ENCODE measurements at places on chromosomes 12 and 14.
A peak's percentile ranks its signal among the peaks of the same experiment; 100 is the strongest.

DNA sequence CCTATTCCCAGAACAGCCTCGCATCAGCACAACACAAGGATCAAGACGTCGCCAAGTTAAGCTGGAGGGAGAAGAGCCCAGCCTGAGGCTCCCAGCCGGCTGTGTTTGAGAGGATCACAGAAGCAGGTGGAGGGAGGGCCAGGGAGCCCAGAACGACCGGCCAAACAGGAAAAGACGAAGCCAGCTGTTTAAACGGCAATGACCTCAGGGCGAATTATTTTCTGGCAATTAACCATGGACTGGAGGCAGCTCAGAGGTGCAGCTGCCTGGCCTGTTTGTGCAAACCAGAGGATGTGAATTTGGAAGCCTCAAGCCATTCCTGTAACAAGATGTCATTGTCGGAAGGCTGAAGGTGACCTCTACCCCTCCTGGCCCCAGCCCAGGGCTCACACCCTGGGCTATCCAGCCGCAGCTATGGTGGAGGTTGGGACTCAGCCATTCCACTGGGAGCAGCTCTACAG is 175.8 kb upstream of the PRMT8 start:
- DNase-seq, result no peak

DNA sequence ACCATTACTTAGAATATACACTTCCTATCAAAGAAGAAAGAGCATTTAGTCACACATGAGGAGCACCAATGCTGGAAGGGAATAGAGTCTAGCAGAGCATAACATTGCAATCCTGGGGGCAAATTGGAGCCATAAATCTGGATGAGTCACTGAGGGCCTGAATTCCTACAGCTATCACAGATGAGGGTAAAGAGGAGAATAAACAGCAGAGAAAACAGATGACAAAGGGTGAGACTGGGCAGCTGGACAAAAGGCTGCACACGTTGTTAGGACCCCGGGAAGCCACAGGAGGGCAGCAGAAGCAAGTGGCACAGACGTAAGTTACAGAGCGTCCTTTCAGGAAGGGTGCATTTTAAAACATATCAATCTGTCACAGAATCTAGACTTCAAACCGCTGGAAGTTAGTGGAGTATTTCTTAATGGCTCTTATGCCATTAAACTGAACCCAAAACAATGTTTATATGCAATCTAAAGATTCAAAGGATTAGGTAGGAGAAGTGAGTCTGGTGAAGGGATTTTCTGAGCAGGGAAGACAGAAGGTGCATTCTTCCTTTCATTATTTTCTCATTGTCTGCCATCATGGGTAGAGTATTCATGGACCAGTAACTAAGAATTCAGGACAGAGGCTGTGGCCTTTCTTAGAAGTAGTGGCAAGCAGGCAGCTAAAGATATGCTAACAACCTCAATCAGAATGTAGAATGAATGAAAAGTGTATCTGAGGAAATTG is 159.8 kb upstream of the DAAM1 start:
- DNase-seq, result peak; percentile 93

GRCh38 chr14:64857979-64858744 is 21.5 kb downstream of the SPTB start:
- no peak for DNase-seq

GRCh38 chr12:16949871-16950667 is 344.1 kb upstream of the LMO3 start:
- DNase-seq, result no peak

- no peak for DNase-seq
Measured at GRCh38 chr12:49784756-49785409, 43.3 kb downstream of the NCKAP5L start.

DNA sequence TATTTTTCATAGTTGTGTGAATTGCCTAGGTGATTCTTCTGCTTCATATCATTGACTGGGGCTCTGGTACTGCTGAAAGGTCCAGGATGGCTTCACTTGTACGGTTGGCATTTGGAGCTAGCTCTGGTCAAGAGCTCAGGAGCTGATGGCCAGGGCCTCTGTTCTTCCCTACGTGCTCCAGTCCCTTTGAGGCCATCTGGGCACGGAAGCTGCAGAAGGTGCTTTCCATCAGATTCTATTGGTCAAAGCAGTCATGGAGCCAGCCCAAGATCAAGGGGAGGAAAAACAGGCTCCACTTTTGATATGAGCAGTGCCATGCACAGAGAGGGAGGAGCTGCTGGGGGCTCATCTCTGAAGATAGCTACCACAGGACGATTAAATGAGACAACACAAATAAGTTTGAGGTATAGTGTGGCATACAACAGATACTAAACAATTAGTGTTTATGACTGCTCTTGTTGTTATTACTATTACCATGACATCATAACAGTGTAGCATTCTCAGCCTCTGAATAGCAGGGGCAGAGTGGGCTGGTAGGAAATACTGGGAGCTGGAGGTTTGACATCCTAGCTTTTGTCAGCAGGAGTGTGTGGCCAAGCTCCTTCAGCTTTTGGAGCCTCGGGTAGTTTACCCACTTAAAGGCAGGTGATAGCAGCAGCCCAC is 10.4 kb downstream of the KRT83 start:
- DNase-seq, result no peak

- no peak for DNase-seq
Measured at GRCh38 chr14:76940021-76940760, 88.3 kb downstream of the IRF2BPL start.

- DNase-seq, result no peak
Measured at GRCh38 chr12:68414988-68415387, 82.8 kb upstream of the MDM1 start.

GRCh38 chr12:24796876-24797275 is 152.0 kb downstream of the BCAT1 start:
- no peak for DNase-seq

GRCh38 chr14:51674294-51675002 is 22.7 kb downstream of the FRMD6 start:
- DNase-seq, result no peak

- no peak for DNase-seq
Measured at GRCh38 chr12:61956545-61956944, 303.7 kb upstream of the USP15 start.

DNA sequence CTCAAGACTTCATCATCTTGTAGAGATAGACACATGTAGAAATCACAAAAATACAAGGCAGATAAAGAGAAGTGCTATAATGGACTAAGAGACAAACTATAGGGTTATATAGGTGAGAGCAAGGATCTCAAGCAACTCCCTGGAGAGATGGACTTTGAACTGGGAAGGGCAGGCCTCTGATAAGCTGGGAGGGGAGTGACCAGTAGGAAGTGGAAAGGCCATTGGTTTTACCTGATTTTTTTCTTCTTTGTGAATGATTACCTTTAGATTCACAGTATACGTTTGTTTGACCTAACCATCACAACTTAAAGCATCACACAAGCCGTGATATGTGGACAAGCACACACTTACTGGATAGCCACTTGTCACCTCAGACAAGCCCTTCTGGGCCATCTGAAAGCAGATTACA is 5.2 kb upstream of the TEP1 start:
- no peak for DNase-seq

DNA sequence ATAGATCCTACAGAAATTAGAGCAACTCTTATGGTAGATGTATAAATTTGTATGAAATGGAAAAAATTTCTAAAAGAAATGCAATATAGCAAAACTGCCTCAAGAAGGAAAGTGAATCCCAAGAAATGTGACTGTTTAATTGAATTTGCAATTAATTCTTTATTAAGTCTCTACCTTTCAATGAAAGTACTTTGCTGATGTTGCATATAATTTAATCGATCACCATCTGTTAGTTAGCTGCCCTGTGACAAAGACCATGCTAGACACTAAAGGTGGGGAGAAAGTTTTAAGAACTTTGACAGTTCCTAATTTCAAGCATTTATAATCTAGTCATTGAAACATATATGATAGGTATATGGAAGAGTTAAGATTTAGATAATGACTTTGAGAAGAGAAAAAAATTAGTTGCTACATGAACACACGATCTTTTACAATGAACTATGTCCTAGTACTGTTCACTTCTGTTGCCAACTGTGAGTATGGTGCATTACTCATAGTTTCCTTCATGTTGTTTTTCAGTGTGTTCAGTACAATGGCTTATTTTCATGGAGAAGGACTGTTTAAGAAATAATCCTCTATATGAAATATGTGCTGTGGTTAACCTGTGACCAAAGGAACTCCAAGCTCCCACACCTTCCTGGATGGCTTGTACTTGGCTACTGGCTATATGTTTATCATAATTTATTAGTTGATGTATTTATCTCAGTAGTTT is 128.4 kb downstream of the METTL25 start:
- DNase-seq, result no peak

GRCh38 chr14:41608681-41609390 is 2.2 kb downstream of the LRFN5 start:
- DNase-seq, result no peak

GRCh38 chr12:130104571-130105106 is 57.6 kb upstream of the FZD10 start:
- DNase-seq, result no peak

DNA sequence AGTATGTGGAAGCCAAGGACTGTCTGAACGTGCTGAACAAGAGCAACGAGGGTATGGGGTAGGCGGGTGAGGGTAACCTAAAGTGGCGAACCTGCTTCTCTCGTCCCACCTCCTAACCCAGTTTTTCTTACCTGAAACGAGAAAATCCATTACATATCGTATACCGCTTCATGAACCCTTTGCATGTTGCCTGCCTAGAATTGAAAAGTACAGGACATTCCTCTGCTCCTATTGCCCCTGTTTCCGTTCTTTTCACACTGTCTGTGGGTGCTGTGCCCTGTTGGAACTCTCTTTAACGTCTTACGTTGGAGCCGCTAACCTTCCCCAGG is 513 bp downstream of the PFDN5 start:
- DNase-seq, result no peak

GRCh38 chr14:65550779-65551643 is 138.5 kb downstream of the FUT8 start:
- no peak for DNase-seq

- DNase-seq, result no peak
Measured at GRCh38 chr14:97456958-97457357, 659.8 kb downstream of the VRK1 start.

GRCh38 chr12:64039281-64039871 is 182.7 kb downstream of the KICS2 start:
- DNase-seq, result no peak

DNA sequence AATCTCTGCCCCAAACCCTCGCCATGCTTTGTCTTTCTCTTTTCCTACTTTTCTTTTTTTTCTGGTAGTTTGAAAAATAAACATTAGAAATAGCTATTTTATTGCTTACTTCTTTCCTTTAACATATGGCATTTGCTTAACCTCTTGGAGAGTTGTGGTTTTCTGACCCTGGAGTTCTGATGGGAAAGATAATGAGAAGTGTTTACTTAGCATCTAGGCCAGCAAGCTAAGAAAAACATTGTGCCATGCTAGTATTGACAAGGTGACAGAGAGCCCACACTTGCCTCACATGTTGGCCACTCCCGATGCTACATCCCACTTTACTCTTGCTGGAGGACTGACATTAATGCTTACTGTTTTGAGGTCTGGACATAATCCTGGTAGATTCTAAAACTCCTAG is 886.2 kb downstream of the DIO2 start:
- DNase-seq, result no peak

GRCh38 chr12:82952946-82953345 is 266.2 kb downstream of the TMTC2 start:
- no peak for DNase-seq

DNA sequence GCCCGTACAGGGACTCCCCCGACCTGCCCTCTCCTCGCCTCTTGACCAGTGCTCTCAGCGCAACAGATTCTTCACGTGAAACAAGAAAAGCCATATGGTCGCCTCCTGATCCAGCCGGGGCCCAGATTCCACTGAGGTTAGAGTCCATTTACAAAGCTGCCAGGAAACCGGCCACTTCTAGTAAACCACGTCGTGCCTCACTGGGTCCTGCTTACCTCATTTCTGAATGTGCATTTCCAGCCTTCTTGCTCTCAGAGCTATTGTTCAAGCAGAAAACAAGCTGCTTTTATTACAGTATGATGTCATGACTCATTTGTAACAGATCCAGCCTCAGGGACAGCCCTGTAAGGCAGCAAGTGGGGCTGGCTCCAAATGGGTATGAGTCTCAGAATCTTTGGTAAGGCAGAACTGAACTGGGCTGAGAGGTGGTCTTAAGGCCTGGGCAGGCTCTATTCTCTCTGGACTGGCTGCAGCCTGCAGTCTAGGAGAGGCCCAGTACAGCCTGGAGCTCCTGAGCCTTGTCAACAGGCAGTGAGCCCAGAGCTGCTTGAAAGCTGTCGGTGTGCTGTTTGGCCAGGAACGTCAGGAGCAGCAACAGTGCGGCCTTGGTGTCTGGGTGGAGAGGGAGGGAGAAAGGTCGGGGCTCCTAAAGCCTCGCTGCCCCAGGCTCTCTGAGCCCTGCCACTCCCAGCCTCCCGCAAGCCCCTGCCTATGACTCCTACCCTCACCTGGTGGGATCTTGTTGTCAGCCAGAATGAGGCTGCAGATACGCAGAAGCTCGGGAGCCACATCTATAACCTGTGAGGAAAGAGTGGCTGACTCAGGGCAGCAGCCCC is 8.3 kb downstream of the REC8 start:
- peak; percentile 79 for DNase-seq

GRCh38 chr12:115956659-115957058 is 320.8 kb downstream of the MED13L start:
- no peak for DNase-seq

GRCh38 chr14:99529899-99530298 is 48.7 kb downstream of the CCNK start:
- DNase-seq, result no peak

DNA sequence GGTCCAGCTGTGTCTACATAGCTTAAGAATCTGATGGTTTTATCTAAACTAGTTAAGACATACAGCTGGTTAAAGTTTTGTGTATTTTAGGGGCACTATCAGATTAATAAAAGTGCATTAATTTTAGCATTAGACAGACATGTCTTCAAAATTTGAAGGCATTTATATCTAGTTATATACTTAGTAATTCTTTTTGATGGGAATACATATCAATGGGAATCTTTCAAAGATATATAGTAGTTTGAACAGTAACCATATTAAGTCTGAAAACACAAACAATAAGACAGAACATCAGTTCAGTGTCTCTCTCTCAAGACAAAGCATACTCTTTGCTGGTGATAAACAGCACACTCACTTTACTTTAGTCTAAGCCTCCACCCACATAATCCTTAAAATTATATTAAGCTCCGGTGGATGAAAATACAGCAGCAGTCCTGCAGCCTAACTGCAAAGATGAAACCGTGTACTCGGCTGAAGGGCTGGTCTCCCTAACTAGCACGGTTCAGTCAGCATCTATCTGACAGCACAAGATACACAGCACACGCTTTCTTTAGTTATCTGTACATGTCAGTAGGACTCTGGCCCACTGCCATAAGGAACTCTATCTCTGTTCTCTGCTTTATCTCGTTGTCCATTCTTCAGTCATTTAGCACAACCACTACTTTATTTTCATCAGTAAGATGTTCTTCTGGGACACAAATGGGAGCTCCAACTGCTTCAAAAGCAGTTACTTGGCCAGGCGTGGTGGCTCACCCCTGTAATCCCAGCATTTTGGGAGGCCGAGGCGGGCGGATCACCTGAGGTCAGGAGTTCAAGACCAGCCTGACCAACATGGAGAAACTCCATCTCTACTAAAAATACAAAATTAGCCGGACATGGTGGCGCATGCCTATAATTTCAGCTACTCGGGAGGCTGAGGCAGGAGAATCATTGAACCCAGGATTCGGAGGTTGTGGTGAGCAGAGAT is 80.5 kb downstream of the MED13L start:
- DNase-seq, result no peak

- no peak for DNase-seq
Measured at GRCh38 chr12:47272412-47273190, 192.8 kb upstream of the AMIGO2 start.
